ENCODE measurements at places on chromosomes 1 and 21. TPM values are rescaled to one million over a fixed set of nuclear protein-coding genes. Genes with fewer than 3 reads are reported as not detected.

DNA sequence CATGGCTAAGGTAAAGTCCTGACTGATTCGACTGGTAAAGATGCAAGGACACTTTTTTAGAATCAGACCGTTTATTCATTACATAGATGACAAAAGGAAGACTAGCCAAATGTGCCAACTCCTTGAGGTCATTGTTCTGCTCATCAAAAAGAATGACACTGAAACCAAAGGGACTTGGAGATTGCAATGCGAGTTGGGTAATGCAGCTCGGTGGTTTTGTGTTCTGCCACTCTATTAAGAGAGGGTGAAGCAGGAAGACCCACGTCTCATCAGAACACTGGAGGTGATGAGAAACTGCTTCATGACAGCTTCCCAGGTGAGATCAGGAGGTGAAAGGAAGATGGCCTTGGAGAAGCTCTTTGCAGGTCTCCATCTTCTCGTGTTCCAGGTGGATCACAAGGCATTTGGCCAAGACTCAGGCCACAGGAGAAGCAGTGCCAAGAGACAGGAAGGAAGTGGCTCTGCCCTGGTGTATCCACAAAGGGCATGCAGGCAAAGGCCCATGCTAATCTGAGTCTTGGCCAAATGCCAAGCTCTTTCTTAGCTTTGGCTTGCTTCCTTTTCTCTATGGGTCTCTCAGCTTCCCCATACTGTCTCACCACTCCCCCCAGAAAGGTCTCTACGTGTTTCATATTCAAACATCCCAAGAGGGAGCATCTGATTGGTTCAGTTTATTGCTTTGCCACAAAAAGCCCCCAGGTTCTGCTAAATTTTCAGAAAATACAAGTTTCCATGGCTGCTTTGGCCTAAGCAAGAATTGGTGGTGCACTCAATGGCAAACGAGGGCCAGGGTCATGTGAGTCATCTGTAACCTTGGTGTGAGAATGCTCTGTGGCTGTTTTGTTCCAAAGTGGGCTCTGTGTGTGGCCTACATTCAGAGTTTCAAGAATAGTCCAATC is 5.7 kb upstream of the CCT8 start:
- DNase-seq = peak; percentile 58

DNA sequence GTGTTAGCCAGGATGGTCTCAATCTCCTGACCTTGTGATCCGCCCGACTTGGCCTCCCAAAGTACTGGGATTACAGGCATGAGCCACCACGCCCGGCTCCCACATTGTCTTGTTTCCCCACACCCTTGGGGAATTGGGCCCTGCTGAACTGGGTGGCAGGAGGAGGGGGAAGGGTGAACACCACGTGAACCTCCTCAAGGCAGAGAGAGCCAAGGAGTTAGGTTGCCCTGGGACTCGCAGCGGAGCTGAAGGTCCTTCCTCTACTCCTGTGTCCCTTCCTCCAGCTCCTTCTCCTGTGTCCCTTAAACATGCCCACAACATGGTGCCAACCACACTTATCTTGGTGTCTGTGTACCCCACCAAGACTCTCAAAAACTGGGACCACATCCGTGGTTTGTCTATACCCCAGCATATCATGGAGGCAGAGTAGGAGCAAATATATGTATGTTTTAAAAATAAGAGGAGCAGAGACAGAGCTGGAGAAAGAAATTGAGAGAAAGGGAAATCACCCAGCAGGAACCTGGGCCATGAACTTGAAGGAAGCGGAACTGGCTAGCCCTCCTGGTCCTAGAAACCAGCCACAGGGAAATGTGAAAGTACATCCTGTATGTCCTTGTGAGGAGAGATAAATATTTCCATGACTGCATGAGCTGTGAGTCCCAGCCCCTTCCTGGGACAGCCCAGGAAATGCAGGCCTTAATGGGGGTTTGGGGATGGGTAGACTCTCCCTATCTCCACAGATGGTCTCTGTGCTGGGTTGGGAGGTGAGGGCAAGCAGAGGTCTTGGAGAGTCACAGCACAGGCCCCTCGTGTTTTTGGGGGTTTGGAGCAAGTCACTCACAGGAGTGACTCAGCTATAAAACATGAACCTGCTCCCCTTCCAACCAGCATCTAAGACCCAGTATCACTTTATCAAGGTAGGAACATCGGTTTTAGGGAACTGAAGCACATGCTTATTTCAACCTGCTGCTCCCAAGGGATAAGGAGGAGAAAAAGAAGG is 9.4 kb upstream of the TAL1 start:
- no peak for DNase-seq

DNA sequence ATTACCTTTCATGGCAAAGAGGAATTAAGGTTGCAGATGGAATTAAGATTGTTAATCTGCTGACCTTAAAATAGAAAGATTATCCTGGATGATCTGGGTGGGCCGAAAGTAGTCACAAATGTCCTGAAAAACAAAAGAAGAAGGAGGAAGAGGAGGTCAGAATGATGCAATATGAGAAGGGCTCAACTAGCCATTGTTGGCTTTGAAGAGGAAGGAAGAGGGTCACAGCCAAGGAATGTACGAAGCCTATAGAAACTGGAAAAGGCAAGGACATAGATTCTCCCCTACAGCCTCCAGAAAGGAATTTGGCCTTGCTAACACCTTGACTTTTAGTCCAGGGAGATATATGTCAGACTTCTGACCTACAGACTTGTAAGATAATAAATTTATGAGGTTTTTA is 39.4 kb upstream of the FMOD start:
- DNase-seq = no peak

- DNase-seq = no peak
Measured at GRCh38 chr1:199122532-199123311, 483.9 kb downstream of the PTPRC start.

DNA sequence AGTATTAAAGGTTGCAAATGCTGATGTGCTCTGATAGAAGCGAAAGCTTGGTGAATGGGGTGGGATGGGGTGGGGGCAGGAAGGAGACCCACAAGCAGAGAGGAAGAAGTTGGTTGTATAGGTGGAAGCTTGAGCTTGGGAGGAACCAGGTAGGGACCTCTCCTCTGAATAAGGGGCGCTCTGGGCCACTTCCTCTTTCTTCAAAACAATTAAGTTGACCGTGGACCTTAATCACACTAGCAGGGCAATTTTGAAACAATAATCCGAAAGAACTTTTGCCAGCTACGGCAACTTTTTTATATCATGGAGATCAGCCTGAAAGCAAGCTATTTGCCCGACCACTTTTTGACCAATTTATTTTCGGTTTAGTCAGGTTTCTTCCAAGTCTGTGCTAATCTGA is 1.9 kb upstream of the DYRK1A start:
- DNase-seq = no peak

ANGPTL3 gene
- total RNA-seq = not detected

GBP6 gene
- total RNA-seq = 3.8 TPM

CLCA1 gene
- total RNA-seq = 0.11 TPM

All from upper lobe of left lung (tissue), 6 donors.